ENCODE measurements at places on chromosomes 4 and X.

GRCh38 chr4:80731436-80731835 lies 299.1 kb upstream of the BMP3 start:
- DNase-seq: no peak

GRCh38 chr4:34464196-34464595 lies 1780.1 kb downstream of the ARAP2 start:
- DNase-seq: no peak

GRCh38 chr4:189504220-189504619 lies 436.5 kb upstream of the FRG1 start:
- no peak for DNase-seq

- DNase-seq: no peak
Measured at GRCh38 chrX:68536884-68537283, 38.0 kb downstream of the YIPF6 start.

DNA sequence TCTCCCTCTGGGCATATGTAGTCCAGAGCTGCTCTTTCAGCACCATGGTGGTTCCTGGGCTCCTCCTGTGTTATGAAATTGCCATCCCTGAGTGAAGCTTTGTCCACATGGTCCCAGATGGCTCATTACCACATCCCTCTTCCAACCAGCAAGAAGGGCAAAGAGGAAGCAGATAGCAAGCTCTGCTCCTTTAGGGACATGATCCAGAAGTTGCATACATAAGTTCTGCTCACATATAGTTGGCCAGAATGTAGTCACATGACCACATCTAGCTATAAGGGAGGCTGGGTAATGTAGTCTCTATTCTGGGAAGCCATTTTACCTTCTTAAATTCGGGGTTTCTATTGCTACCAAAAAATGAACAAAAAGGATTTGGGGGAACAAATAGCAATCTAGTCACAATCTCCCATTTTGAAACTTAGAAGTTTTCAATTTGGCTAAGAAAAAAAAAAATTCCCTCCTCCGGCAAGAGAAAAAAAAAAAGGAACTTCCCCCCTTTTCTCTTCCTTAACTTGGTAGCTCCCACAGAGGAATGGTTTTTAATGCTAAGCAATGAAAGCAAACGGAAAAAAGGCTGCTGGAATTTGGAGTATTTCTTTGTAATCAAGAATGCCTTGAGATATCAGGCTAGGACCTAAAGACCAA lies 88.2 kb upstream of the USP9X start:
- no peak for DNase-seq

GRCh38 chrX:124242131-124242530 lies 90.3 kb upstream of the TEX13D start:
- no peak for DNase-seq

- no peak for DNase-seq
Measured at GRCh38 chrX:24934279-24934678, 81.5 kb downstream of the ARX start.

GRCh38 chr4:35151816-35152572 lies 1092.3 kb downstream of the ARAP2 start:
- peak; percentile 11 for DNase-seq

DNA sequence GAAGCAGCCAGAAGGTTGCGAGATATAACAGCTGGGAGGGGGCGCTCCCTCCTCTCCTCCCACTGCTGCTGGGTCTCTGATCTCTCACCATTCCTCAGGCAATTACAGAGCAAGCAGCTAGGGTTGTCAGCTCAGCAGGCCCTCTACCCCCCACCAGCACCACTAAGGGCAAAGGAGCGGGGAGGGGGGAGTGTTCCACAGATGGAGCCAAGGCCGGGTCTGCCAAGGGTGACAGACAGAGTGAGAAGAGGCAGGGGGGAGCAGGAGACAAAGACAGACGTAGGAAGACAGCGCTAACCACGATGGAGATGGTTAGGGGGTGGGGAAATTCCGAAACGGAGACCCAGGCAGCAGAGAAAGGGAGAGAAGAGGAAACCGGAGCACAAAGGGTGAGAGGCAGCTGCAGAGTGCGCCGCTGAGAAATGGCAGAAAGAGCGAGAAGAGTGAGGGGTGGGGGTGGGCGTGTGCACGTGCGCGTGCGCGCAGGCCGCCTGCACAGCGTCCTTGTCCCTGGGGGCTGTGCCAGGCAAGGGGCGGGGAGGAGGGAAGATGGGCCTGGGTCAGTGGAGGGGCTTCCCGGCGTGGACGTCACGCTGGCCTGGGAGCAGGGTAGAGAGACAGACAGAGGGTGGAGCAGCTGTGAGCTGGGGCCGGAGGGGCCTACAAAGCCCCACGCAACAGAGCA lies 6.9 kb downstream of the L1CAM start:
- no peak for DNase-seq

DNA sequence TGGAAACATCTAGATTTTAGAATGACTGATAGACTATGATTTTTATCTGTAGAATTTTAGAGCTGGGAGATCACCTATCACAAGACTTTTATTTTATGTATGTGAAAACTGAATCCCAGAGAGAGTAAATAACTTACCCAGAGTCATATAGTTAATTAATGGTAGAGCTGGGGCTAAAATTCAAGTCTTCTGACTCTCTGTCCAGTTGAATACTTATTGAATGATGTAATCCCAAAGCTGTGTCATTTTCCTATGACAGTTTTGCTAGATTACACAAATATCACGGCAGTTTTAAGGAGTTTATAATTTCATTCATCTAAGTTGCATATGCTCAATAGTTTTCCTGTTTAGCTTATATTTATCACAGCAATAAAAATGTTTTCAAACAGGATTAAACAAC lies 6.7 kb downstream of the NRK start:
- DNase-seq: no peak

GRCh38 chr4:2794486-2795299 lies 1.8 kb downstream of the SH3BP2 start:
- DNase-seq: no peak

GRCh38 chrX:133985164-133985966 lies at the start of gene GPC3:
Gene GPC3 (minus strand): TSS chrX:133985594.
- no peak for DNase-seq

DNA sequence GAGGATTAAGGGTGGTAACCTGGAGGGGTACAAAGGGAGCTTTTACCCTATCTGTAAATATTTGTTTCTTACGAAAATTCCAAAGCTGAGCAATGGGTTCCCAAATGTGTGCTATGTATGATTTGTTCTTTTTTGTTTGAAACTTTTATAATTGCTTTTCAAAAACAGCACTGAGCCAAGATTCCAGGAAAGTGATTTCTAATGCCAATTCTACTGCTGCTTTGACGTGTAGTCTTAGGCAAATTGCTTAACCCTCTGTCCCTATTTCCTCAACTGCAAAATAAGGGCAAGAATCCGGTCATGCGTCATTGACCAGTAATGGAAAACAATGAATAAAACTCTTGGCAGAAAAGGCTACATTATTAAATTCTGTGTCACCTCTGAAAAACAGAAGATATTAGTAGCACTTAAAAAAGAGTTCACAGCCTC lies 454.7 kb downstream of the IL15 start:
- no peak for DNase-seq

DNA sequence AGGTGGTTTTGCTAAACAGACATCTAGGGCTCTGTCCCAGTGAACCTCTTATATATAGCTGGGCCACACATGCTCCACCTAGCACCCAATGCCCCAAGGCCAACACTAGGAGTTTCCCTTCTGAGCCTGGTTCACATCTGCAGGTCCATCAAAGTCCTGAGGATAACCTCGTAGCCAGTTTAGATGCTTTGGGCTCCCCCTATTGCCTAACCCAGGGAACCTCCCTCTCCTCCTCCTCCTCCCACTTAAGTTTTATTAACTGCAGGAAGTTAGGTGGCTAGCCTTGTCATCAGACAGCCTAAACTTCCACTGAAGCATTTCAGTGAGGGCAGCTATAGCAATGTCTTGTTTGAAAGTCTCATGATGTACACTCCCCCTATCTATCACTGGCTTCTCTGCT lies 88.0 kb downstream of the GUCY2F start:
- DNase-seq: no peak

GRCh38 chrX:68694435-68695205 lies 47.2 kb downstream of the STARD8 start:
- DNase-seq: no peak

DNA sequence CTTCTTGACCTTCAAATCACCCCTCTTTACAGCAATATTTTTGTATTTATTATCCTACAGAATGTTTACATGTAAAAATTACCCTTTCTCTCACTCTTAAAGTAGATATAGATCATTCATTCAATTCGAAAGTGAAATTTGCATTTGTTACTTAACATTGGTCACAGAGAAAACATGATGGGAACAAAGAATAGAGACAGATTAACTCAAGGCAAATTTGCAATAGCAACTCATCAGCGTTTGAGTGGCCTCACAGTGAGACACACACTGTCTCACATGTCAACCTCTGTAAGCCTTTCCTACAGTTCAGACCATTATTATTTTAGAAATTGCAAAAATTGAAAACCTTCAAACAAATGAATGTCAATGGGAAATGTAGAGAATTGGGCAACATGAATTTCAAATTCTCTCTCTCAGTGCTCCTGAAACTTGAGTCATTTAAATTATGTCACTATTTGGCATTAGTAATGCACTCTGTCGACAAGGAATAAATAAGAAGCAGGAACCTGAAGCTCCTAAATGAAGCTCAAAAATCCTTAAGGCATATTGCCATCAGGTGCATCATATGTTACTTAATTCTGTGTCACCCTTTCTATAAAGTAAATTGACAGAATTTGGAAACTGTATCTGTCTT lies 148.3 kb upstream of the ANXA10 start:
- no peak for DNase-seq

- DNase-seq: no peak
Measured at GRCh38 chrX:34146906-34147305, 14.8 kb upstream of the FAM47A start.

GRCh38 chr4:149008415-149009025 lies 566.3 kb upstream of the NR3C2 start:
- DNase-seq: no peak

GRCh38 chrX:150508451-150509367 lies 59.7 kb upstream of the MTM1 start:
- no peak for DNase-seq

DNA sequence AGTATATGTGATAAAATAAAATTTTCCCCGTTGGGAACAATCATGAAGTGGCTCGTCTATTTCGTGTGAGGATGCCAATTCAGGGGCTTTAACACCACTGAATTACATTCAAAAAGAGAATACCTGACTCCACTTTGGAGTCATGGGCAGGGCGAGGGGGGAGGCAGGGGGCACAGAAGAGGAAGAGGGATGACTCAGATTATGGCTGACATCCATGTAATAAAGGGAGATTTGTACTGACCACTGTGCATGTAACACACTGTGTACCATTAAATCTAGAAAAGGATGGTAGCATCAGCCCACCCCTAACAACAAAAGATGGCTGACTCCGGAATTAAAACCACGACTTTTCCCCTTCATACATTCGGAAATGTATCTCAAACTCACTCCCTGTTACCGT lies 1.3 kb downstream of the SLC9A7 start:
- DNase-seq: no peak

- DNase-seq: no peak
Measured at GRCh38 chr4:6283282-6283681, 13.6 kb downstream of the WFS1 start.

- no peak for DNase-seq
Measured at GRCh38 chr4:189547559-189547958, 393.1 kb upstream of the FRG1 start.

- no peak for DNase-seq
Measured at GRCh38 chr4:56658528-56658927, 22.6 kb downstream of the HOPX start.

GRCh38 chr4:129232589-129233337 lies 136.8 kb downstream of the C4orf33 start:
- DNase-seq: no peak

GRCh38 chr4:169070895-169071218 lies 60.8 kb upstream of the CBR4 start:
- DNase-seq: no peak

GRCh38 chr4:139253713-139254112 lies 26.3 kb downstream of the MGARP start:
- no peak for DNase-seq

DNA sequence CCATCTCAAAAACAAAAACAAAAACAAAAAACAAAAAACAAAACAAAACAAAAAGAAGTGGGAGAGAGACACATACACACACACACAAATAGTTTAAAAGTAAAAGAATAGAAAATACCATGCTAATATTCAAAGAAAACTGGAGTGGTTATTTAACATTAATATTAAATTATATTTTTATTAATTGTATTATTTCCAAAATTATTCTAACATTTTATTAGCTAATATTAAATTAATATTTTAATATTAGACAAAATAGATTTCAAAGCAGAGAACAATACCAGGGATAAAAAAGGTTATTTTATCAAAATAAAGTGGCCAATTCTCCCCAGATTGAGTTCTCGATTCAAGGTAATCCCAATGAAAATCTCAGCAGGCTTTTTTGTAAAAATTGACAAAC lies 90.9 kb downstream of the NAT8L start:
- no peak for DNase-seq

GRCh38 chr4:148344941-148345340 lies 97.3 kb downstream of the NR3C2 start:
- DNase-seq: no peak

DNA sequence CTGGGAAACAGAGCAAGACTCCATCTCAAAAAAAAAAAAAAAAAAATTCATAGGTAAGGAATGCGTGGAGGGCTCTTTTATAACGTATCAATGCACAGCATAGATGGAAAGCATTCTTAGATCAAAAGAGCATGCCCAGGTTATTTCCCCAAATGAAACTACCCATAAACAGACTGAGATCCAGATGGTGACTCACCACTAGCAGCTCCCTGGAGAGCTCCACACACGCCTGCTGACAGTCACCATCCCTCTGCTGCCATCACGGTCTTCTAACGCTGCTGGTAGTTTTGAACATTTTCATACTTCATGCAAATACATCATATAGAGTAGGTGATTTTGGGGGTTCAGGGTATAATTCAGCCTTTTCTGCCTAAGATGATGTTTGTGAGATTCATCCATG lies 136.9 kb downstream of the ASMT start:
- no peak for DNase-seq

- no peak for DNase-seq
Measured at GRCh38 chr4:5374592-5374991, 323.3 kb downstream of the STK32B start.

- DNase-seq: peak; percentile 9
Measured at GRCh38 chr4:55554453-55555030, 7.8 kb upstream of the CLOCK start.

DNA sequence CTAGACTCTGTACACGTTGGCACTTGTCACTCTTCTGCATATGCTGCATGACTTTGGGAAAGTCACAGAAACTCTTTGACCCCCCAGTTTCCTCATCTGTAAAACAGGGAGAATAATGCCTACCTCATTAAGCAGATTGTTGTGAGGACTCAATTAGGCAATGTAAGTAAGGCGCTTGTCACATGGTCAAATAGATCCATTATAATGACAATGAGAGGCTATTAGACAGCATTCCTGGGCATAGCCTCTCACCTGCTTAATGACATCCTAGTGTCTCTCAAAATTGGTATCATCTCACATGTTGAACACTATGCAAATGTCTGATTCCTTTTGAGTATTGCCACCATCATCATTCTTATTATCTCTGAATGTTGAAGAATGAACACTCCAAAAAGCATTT lies 172.6 kb upstream of the JADE1 start:
- DNase-seq: no peak
